ENCODE measurements at places on chromosomes 5 and 9.

DNA sequence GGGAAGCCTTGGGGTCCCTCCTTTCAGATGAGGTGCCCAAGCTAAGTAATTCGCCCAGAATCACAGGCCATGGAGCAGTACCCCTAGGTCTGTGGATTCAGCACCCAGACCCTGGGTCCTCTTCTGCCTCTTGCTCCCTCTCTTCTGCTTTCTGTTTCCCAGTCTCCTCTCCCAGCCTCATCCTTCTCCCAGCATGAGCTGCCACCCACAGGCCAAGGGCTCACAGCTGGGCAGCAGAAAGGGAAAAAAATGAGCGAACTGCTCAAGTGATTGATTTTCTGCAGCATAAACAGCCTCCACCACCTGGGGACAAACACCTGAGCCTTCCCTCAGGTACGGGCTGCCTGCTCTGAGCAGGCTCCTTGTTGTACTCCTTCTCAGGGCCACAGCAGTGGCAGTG, 113.9 kb upstream of the SAP30L start:
- no peak for DNase-seq

DNA sequence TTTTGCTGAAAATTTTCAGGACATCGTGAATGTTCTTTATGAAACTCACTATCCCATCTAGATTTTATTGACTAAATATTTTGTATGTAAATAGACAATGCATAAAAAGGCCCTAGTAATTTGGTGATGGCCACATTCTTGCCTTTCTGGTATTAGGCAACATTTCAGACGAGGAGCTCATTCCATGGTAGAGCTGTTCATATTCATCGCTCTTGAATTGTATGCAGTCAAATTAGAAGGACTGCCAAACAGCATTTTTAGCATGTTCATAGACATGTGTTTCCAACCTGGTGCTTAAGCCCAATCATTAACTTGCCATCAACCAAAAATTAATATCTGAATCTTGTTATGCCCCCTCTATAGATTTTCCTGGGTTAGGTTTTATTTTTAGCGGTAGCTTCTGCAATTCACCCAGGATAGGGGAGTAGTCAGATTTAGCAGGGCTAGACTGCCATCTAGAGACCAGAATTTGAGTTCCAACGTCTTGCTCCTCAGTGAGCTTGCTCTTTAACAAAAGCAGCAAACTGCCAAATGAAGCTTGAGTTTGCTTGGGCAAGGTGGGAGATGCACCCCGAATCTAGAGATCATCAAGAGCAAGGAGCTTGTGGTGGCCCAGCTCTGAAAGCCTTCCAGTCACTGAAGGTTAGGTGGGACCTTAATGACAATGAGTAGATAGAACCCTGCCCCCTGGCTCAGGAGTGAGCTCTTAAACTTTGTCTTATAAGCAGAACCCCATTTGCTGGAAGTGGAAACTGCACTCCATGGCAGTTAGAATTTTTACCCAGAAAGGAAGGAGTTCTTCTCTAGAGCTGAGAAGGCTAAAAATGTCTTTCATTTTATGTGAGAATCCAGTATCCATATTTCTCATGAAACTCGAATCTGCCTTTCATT, 456.2 kb downstream of the RASEF start:
- DNase-seq, result no peak

DNA sequence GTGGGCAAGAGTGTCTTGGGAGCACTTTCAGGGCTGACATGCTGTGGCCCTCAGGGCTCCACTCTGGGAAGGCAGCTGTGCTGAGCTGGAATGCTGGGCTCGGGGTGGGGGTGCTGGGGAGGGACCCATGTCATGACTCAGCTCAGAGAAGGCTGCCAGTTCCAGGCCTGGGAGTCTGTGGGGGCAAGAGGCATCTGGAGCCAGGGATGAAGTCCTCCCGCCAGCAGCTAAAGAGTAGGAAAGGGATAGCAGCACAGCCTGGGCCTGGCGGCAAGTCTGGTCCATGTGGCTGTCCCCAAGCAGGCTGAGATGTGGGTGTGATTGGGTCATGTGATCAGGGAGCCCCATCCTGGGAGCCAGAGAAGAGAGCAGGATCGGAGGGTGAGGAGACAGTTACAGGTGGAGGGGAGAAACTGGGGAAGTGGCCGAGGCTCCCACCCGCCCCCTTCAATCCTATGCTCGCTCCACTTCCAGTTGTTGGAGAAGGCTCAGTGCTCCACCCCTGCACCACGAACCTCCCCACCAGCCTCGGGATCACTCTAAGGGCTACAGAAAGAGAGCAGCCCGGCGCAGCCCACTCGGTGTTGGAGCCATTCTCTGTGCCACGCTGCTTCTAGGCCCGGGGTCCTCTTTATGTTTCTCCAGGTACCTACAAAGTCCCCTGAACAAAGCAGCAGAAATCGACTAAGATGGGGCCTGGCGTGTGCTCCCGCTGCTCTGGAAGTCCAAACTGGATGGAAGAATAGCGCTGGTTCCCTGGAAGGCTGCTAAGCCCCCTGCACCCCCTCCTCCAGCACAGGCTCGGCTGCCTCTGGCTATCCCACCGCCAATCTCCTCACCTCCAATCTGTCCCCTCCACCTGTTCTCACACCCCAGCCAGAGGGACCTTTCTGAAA, 12.0 kb downstream of the PDGFRB start:
- no peak for DNase-seq

DNA sequence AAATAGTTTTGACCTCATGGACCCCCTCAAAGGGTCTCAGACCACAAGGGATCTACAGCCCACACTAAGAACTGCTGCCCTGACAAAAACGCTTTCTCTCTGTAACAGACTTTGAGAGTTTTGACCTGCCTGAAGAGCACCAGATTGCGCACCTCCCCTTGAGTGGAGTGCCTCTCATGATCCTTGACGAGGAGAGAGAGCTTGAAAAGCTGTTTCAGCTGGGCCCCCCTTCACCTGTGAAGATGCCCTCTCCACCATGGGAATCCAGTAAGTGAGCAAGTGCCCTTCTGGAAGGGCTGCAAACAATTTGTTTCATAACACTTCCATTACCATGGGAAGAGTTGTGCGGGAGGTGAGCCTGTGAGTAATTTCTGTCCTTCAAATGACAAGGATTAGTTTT, 6.0 kb downstream of the PTTG1 start:
- DNase-seq, result no peak

DNA sequence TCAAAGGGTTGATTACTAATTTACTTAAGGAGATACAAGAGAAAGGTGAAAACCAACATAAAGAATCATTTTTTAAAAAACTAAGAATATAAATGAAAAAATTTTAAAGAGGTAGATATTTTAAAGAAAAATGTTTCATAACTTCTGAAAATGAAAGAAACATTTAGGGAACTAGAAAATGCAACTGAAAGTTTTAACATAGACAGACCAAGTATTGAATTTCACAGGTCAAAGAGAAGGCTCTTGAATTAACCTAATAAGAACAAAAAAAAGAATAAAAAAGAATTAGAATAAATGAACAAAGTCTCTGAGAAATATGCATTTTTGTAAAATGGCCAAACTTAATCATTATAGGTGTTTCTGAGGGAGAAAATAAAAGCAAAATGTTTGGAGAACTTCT, 16.1 kb upstream of the FAM174A start:
- DNase-seq, result no peak

- DNase-seq, result no peak
Measured at GRCh38 chr5:40762705-40763104, 6.9 kb upstream of the TTC33 start.

GRCh38 chr9:86765746-86766430, 181.4 kb downstream of the GAS1 start:
- no peak for DNase-seq

DNA sequence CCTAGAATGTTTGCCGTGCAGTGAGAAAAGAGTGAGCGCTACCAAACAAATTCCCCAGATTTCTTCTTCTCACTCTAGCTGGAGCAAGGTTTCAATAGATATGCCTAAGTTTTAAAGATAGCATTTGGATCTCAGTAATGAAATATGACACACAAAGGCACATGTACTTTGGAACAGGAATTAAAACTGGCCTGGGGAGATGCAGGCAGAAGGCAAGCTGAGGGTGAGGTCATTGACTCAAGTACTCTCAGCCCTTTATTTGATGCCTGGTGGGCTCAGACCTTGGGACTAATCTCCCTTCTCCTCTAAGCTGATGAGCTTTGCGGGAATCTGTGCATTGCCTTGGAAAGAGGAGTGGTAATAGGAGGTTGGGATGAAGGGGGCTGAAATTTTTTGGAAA, 323.3 kb upstream of the SLC30A5 start:
- no peak for DNase-seq

- DNase-seq, result no peak
Measured at GRCh38 chr9:7212101-7212500, 454.3 kb downstream of the KDM4C start.
